ENCODE measurements at places on chromosomes 5 and 9. TPM values are rescaled to one million over a fixed set of nuclear protein-coding genes. Genes with fewer than 3 reads are reported as not detected.

GRCh38 chr9:135147474-135147805, 60.0 kb downstream of the OLFM1 start:
- DNase-seq: no peak

DNA sequence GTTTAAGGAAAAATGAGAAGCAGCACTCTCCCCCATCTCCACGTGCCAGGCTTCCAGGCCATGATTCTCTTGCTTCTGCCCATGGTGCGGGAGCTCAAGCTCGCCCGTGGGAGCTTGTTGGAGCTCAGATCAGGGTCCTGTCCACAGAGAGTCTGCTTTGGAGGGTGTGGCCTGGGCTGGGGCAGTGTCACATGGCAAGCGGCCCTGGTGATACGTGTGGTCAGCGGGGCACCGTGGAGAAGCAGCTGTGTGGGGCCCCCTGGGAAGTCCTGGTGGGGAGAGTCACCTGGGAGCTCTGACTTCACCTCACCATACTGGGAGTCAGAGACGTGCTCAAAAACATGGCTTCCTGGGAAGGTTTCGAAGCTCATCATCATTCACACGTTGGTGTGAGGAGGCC, 275.3 kb downstream of the GADD45G start:
- DNase-seq: no peak

GRCh38 chr9:89465726-89466308, 32.1 kb downstream of the SEMA4D start:
- DNase-seq: no peak

CCIN gene
- not detected for total RNA-seq

IFNA2 gene
- total RNA-seq: not detected

CNOT8 gene
- 45.2 TPM for total RNA-seq

Measured in A673 (cell line).